ENCODE measurements at places on chromosomes 12 and 14.

DNA sequence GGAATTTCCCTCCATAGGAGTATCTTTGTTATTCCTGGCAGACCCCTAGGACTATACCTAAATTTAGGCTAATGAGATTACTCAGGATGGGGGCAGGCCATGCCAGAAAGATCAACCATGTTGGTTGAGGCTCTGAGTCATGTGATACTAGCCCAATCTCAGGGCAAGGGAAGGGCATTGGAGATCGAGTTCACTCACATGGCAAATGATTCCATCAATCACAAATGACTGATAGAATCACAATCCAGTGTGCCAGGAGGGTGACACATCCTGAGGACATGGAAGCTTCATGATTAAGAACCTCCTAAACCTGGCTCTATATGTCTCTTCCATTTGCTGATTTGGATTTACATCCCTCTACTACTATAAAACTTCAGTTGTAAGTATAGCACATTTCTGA lies 182.3 kb downstream of the NTF3 start:
- no peaks in the 10 kb centered on the region for H3K36me3 ChIP-seq
- no peak for DNase-seq
- H3K4me3 ChIP-seq: no peak overlapping the region
- no peaks in the 10 kb centered on the region for H3K27me3 ChIP-seq
- H3K27ac ChIP-seq: no peak overlapping the region

DNA sequence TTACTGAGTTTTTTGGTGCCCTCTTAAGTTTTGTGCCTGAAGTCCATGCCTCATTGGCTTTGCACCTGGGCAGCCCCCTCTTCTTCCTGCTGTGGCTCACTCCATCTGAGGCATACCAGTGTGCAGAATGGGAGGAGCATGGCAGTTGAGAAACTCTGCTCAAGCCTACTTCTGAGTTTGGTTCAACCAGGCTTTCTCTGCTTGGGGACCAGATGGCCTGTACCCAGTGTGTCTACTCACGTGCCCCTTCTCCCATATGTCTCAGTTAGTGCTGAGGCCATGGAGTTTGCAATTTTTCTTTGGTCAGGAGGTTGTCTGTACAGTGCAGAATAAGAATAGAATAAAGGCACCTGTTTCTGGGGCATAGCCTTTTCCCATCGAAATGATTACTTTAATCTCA lies 383.3 kb upstream of the DDHD1 start:
- no peak for DNase-seq
- no peak overlapping the region for H3K4me3 ChIP-seq
- H3K4me1 ChIP-seq: no peaks in the 10 kb centered on the region

GRCh38 chr14:93994919-93995682 lies 2.0 kb upstream of the CCDC197 start:
- no peak overlapping the region for H3K4me3 ChIP-seq
- DNase-seq: no peak
- H3K27ac ChIP-seq: no peak overlapping the region
- no peaks in the 10 kb centered on the region for H3K4me1 ChIP-seq

- DNase-seq: no peak
- H3K4me3 ChIP-seq: no peak overlapping the region
- no peak overlapping the region for H3K27ac ChIP-seq
- no peaks in the 10 kb centered on the region for H3K4me1 ChIP-seq
- H3K27me3 ChIP-seq: no peaks in the 10 kb centered on the region
These were observed 10.7 kb upstream of the STX2 start for GRCh38 chr12:130849561-130850417.

- no peaks in the 10 kb centered on the region for H3K4me1 ChIP-seq
- no peak overlapping the region for H3K4me3 ChIP-seq
- H3K36me3 ChIP-seq: no peaks in the 10 kb centered on the region
- H3K27me3 ChIP-seq: no peaks in the 10 kb centered on the region
- DNase-seq: no peak
These were observed 86.4 kb upstream of the SINHCAF start for GRCh38 chr12:31412292-31412801.

DNA sequence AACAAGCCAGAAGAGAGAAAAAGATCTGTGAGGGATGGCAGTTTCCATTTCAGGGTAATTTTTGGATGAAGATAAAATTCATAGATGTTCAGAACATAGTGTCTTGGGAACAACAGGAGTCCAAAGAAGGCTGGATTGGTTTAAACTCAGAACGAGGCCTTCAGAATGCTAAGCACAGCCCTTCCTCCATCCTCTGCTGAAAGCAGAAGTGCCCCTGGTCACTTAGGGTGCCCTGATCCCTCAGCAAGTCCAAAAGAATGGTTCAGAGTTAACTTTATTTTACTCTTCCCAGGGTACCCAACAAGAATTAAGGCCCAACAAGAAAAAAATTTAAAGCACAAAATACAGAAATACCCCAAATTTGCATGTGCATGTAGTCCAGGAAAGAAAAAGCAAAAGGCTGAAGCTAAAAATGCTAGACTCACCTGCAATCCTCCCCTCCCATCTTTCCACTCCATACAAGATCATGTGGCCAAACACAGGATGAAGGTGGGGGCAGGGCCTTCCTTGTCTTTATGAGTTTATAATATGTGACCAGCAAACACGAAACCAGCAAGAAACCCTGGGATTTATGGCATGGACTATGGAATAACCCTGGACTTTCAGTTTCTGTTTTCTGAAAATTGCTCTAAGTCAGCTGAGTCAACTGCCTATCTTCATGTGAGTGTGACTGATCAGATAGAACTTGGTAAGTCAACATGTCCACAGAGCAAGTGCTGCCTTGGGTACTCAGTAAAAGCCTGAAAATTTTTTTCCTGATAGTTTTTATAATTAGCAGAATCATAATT lies 21.2 kb downstream of the MAX start:
- peak overlapping the region; percentile 50 for H3K4me3 ChIP-seq
- no peaks in the 10 kb centered on the region for H3K27me3 ChIP-seq
- DNase-seq: peak; percentile 37
- H3K4me1 ChIP-seq: peaks cover 70% of the 10 kb centered on the region
- peak overlapping the region; percentile 79 for H3K27ac ChIP-seq

- peaks cover 9% of the 10 kb centered on the region for H3K4me1 ChIP-seq
- DNase-seq: peak; percentile 72
- no peak overlapping the region for H3K27ac ChIP-seq
These were observed 244.2 kb upstream of the CRY1 start for GRCh38 chr12:107337346-107338095.

DNA sequence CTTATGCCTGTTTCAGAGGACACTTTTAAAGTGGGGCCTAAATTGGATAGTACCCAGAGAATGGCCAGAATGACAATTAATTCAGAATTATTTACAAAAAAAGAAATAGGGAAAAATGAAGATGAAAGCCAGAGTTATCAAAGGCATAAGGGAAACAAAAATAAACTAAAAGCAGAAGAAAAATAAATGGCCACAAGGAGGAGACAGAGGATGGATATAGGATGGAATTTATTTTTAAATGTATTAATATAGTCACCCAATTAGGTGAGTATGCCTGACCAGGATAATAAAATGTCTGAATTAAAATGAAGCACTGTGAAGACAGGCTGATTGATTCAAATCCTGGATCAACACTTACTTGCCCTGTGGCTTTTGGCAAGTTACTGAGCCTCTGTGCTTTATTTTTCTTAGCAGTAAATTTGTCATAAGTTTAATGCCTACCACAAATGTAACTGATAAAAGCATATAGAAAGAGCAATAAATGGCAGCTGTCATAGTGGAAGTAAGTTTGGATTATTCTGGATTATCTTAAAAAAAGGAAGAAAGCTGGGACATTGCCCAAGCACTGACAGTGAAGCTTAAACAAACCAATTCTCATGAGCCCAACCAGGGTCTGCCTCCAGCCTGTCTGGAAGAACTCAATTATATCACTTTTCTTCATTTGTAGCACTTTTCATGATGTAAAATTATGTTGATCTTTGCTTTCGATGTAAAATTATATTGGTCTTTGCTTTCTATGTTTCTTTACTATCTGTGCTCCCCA lies 3.5 kb downstream of the CLEC9A start:
- no peak overlapping the region for H3K4me3 ChIP-seq
- no peaks in the 10 kb centered on the region for H3K36me3 ChIP-seq
- H3K27ac ChIP-seq: no peak overlapping the region

DNA sequence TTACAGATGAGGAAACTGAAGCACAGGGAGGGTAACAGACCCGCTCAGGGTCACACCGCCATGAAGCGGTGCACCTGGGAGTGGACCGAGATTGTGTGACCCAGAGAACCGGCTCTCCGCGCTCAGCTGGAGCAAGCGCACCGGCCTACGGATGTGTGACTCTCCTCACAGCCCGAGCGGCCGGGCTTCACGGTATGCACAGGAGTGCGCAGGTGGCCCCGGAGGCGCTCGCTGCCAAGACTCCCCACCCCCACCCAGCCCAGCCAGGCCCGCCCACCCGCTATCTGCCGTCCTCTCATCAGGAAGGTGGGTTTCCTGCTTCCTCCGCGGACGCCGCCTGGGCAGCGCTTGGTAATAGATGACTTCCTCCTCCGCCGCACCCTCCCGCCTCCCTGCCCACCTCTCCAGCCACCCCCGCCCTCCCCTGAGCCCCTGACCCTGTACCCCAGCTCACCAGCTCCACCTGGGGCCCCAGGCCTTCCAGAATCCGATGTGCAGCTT lies 110.7 kb downstream of the NCOR2 start:
- DNase-seq: peak; percentile 68
- no peaks in the 10 kb centered on the region for H3K27me3 ChIP-seq
- H3K27ac ChIP-seq: peak overlapping the region; percentile 87

DNA sequence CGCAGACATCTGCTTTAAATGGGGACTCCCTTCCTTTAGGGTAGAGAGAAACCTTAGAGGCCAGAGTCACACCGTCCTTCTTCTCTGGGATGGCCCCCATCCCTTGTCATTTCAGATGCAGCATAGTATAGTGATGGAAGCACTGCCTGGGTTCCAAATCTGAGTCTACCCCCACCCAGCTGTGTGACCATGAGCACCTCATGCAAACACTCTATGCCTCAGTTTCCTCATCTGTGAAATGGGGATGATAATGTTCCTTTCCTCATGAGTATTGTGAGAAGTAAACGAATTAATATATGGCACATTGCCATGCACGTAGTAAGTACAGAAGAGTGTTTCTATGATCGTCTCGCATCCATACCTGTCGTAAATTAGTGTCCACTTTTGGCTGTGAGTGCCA lies 241.9 kb downstream of the SLC41A2 start:
- H3K27me3 ChIP-seq: no peaks in the 10 kb centered on the region
- H3K4me3 ChIP-seq: no peak overlapping the region
- H3K27ac ChIP-seq: no peak overlapping the region
- peaks cover 12% of the 10 kb centered on the region for H3K4me1 ChIP-seq
- no peak for DNase-seq
